ENCODE measurements at places on chromosomes 7 and 10. TPM values are rescaled to one million over a fixed set of nuclear protein-coding genes. Genes with fewer than 3 reads are reported as not detected.

The SH2D4B gene
- total RNA-seq = not detected

The ACTA2 gene
- 231 TPM for total RNA-seq

DNA sequence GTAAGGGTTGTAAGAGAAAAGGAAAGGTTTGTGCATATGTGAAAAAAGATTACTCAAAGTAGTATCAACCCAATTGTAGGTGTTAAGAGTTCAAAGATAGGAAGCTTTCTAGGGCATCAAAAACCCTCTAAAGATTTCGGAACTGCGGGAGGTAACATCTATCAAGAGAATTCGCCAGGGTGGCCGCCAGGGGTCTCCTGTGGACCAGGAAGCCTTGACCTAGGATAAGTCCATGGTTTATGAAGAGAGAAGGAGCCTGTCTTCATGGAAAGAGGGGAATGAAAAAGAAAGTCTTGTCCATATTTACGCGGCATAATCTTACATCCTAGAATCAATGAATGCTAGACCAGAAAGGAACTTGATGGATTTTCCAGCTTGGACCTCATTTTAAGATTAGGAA is 140.7 kb upstream of the CALCR start:
- H3K36me3 ChIP-seq = no peaks in the 10 kb centered on the region
- peaks cover 6% of the 10 kb centered on the region for H3K27me3 ChIP-seq
- H3K4me1 ChIP-seq = peaks cover under 1% of the 10 kb centered on the region
- H3K27ac ChIP-seq = no peak overlapping the region

- H3K4me1 ChIP-seq = peaks cover 8% of the 10 kb centered on the region
- H3K27me3 ChIP-seq = no peaks in the 10 kb centered on the region
Observed at GRCh38 chr10:69965086-69965485, 87.6 kb upstream of the MACROH2A2 start.

DNA sequence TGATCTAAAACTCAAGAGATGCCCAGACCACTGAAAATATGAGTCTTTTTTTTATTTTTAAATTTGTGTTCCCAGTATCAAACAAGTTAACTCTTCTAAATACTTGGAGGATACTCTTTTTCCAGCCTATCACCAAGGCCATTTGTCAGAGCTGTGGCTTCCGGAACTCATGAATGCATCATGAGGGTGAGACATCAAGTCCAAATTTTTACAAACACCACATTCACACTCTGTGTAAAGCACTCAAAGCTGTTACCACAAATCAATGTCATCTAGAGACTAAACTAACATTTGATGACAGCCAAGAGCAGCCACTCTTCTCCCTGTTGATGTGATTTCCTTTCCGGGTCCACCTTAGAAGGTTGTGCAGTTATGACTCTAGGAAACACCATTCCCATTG is 43.8 kb upstream of the ARID5B start:
- no peak overlapping the region for H3K4me3 ChIP-seq
- no peak overlapping the region for H3K27ac ChIP-seq
- H3K36me3 ChIP-seq = no peaks in the 10 kb centered on the region
- no peaks in the 10 kb centered on the region for H3K27me3 ChIP-seq
- no peak for DNase-seq
- no peaks in the 10 kb centered on the region for H3K4me1 ChIP-seq
